ENCODE measurements at places on chromosomes 6 and 20.

DNA sequence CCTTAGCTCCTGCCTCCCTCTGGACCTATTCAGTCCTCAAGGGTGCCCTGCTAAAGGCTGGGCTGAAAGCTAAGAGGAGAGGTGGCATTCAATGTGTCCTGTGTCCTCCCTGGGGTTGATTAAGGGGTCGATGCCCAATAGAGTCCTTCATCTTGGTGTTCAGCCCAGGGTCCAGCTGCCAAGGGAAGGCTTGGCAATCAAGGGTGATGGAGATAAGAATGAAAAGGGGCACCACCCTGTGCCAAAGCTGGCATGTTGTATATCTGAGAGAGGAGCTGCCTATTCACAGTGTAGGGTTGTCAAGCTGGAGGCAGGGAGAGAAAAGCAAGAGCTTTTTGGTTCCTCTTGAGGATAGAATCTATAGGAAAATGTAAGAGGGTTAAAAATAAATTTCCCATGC lies 12.3 kb downstream of the C20orf173 start:
- no peak for DNase-seq

DNA sequence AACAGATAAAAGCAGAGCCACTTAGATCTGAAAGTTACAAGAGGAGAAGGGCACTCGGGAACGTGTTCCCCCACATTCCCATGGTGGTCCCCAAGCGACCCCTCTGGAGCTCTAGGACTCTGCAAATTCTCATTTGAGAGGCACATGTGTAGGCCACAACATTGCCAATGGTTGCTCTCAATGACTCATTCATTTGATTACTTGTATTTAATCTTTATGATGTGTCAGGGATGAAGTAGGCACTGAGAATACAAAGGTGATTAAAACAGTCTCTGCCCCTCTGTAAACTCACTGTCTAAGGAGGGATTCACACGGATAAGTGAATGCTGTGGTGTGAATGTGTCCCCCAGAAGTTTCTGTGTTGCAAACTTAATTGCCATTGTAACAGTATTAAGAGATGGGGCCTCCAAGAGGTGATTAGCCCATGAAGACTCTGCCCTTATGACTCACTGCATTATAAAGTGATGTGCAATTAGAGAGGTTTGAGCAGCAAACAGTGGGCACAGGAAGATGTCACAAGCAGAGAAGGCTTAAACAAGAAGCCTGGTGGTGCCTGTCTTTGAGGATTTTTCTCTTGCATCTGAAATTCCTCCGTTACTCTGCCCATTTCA lies 34.0 kb upstream of the TRAM2 start:
- no peak for DNase-seq

DNA sequence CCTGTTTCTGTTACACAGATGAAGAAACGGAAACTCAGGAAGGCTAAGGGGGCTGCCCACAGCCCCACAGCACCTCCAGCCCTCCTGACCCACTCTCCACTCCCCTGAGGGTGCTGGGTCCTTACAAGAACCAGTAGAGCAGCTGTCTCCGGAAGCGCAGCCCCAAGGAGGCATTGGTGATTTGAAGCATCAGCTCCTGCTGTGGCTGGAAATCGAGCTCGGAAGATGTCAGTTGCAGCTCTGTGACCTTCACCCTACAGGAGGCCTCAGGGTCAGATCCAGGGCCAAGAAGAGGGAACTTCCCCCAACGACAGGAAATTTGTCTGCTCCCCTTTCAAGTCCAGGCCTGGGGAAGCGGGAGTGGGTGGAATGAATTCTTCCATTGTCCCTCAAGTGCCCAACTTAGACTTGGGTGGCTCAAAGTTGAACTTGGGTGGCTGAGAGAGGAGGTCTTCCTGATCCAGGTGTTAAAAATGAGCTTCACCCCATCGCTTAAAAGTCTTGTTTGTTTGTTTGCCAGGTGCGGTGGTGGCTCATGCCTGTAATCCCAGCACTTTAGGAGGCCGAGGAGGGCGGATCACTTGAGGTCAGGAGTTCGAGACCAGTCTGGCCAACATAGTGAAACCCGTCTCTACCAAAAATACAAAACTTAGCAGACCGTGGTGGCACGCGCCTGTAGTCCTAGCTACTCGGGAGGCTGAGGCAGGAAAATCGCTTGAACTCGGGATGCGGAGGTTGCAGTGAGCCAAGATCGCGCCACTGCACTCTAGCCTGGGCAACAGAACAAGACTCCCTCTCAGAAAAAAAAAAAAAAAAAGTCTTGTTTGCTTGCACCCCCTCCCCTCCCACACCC lies 1.9 kb downstream of the PLTP start:
- no peak for DNase-seq

DNA sequence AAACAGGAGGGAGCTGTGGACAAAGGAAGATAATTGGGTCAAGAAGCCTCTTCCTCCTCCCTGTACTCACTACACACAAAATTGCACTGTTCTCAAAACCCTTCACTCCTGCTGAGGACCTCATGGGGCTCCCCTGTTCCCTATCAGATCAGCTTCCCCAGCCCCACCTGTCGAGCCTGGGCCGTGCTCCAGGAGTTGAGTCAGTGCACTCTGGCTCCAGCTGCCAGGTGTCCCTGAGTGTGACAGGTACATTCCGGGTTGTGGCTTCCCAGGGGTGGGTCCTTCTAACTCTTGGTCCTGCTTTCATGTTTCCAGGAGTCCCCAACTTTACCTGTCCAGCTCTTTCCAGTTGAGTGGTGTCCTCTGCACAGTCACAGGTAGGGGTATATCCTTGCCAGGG lies 8.4 kb downstream of the RAB5IF start:
- DNase-seq: peak; percentile 52

GRCh38 chr6:72084992-72085569 lies 198.7 kb downstream of the RIMS1 start:
- DNase-seq: no peak

GRCh38 chr6:147222160-147222838 lies 18.1 kb downstream of the STXBP5 start:
- no peak for DNase-seq

GRCh38 chr20:62427172-62428001 lies at the start of gene RBBP8NL:
RBBP8NL (minus strand) TSS chr20:62427539; CDS start chr20:62419647, 7,892 bp downstream.
- no peak for DNase-seq

GRCh38 chr20:36367370-36367745 lies 61.2 kb downstream of the DLGAP4 start:
- DNase-seq: no peak

DNA sequence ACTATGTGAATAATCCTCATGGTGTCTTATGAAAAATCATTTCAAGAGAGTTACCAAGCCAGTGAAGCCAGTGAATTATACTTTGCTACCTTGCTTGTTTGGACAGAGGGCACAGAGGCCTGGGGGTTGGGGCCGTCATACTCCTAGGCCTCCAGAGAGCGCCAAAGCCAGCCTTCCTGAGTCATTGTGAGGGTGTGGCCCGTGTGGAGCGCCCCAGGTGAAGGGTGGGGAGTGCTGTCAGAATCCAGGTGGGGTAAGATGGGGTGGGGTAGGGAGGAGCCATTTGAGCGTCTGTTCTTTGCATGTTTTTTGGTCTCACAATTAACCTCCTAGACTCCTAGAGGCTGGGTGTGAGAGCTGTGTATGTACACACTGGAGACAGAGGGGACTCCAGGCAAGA lies 71.1 kb downstream of the PERP start:
- DNase-seq: no peak

DNA sequence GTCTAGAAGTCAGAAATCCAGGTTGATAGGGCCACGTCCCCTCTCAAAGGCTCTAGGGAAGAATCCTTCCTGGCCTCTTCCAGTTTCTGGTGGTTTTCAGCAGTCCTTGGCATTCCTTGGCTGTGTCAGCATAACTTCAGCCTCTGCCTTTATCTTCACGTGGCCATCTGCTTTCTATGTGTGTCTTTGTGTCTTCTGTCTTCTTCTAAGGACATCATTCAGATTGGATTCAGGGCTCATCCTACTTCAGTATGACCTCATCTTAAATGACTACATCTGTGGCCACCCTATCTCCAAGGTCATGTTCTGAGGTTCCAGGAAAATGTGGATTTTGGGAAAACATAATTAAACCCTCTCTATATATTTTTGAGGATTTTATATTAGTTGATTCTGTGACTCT lies 23.0 kb downstream of the C6orf89 start:
- no peak for DNase-seq

- no peak for DNase-seq
Observed at GRCh38 chr6:131053546-131054240, 9.4 kb downstream of the EPB41L2 start.

GRCh38 chr6:57257911-57258541 lies 35.9 kb upstream of the RAB23 start:
- no peak for DNase-seq

GRCh38 chr6:64357430-64357829 lies 721.8 kb downstream of the PHF3 start:
- no peak for DNase-seq

GRCh38 chr6:63319939-63320338 lies at the start of gene LGSN:
LGSN (minus strand) TSS chr6:63319983; CDS start chr6:63319943, 40 bp downstream.
- DNase-seq: no peak

DNA sequence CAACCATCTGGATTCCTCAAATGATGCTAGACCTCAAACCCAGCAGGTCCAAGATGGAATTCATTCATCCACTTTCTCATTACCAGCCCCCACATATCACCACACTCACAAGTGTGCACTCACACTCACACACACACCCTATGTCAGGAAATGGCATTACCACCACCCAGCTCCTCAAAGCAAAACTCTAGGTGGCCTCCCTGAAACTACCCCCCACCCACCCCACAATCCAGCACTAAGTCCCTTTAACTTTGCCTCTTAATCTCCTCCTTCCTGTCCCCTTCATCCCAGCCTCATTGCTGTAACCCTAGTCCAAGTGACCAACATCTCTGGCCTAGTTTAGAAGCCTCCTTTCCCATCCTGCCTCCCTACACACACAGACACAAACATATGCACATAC lies 109.4 kb downstream of the TNFAIP3 start:
- DNase-seq: no peak

DNA sequence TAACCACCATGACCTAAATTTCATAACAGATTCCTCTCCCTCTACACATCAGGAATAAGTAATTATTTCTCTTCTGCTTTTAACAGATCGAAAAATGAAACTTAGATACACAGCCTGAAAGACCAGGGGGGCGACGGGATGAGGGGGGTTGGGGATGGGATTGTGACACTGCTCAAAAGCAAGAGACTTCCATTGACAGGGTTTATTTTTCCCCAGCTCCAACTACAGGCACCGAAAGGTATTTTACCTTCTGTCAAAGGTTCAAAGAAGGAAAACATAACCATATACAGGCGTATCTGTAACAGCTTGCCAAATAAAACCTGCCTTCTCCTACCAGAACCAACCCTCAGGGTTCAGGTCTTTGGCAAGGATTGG lies 1.3 kb downstream of the EPHA7 start:
- no peak for DNase-seq

DNA sequence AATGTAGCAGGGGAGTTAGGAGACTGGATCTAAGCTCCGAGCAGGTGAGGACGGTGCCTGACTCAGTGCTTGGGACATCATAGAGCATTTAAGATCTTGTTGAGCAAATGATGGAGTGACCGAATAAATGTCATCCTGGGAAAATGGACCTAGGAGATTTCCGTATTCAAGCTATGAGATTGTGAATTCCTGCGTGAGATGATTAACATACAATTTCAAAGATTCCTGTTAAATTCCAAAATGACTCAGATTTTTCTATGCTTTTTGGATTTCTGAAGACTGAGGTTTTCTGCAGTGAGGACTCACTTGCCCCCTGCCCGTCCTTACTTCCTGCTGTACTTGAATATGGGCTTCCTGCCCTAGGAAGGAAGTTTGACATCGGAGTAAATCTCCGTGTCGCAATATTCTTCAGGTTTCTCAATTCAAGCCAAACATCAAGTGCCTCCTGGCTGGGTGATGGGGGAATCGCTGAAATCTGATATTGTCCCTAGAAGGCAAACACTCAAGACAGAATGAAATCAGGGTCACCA lies 5.2 kb downstream of the SYTL3 start:
- no peak for DNase-seq

DNA sequence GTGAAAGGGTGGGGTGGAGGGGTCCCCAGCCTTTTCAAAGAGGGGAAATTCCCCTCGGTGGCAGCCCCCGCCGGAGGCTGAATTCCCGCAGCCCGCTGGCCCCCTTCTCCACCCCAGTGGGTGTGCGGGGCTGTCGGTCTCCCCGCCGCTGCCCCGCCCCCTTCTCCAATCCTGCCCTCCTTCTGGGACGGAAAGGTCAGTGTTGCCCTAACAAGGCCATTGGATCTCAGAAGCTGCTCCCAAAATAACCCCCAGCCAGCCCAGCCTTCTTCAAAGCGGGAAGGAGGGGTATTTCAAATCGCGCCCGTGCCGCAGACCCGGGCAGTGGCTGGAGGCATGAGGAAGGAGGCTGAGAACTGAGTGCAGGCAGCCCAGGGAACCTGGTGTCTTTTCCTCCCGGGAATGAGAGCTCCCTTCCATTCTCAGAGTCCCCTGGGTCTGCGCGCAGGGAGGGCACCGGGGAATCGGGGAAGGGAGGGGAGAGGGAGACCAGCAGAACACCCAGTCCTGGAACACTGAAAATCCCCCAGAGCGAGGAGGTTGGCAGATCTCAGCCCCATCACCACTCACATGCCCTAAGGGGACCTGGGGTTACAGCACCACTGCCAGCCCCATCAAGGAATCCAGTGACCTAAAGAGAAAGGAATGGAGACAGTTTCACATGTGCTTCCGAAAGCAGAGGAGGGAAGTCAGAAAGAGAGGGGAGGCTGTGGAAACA lies at the start of gene JPH2:
TSS of gene JPH2 (minus strand) at position 135 of the 718 bp plus-strand sequence. CDS start 483 bp downstream, outside the sequence.
- DNase-seq: no peak

DNA sequence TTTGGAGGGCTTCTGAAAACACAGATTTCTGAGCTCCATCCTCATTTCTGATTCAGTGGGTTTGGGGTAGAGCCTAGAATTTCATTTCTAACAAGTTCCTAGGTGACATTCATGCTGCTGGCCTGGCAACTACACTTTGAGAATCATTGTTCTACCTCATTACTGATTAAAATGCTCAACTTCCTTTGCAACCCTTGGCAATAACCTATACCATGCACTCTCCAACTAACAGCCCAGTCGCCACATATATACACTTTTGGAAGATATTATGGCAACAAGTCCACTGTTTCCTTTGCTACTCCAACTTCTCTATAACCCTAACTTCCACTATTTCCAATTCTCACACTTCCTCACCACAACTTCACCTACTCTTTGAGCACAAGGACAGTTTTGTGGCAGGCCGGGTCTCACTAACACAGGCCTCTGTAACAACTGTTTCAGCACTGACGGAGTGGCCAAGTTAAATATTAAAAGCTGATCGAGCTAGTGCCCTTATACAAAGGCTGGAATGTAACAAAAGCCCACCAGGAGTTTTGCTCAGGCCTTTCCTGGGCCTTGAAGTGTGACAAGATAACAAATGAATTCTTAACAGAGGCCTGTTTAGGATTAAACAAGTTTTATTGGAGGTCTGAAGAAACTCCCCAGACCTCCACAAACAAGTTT lies 32.1 kb upstream of the RAB23 start:
- DNase-seq: no peak

Measured in posterior cingulate gyrus (tissue), 11 donors.